ENCODE measurements at places on chromosomes 7 and 10. TPM values are rescaled to one million over a fixed set of nuclear protein-coding genes. Genes with fewer than 3 reads are reported as not detected.

The PRXL2A gene
- polyA plus RNA-seq: not detected

The RASSF4 gene
- 2.3 TPM for polyA plus RNA-seq

DNA sequence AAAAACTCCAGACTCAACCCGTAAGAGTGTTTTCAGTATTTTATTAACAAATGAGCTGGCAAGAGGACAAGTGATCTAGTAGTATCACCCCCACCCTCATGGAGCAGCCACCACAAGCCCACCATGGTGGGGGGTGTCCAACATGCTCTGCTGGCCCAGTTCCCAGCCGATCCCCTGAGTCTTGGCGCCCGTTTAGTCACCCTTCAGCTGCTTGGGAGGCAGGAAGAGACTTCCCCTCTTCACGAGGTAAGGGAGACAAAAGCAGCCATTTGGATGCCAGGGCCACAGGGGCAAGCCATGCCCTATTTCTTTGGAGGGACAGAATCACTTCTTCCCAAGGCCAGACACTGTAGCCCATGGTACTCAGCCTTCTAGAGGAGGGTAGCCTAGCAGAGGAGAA lies 54.1 kb downstream of the NOD1 start:
- no peaks in the 10 kb centered on the region for H3K27me3 ChIP-seq
- no peak overlapping the region for H3K27ac ChIP-seq
- 0 out of 2 replicates have a peak, but pooled peaks cover 7% of the 10 kb centered on the region for H3K36me3 ChIP-seq
- no peak for DNase-seq
- no peak overlapping the region for H3K4me3 ChIP-seq
- H3K4me1 ChIP-seq: no peaks in the 10 kb centered on the region

DNA sequence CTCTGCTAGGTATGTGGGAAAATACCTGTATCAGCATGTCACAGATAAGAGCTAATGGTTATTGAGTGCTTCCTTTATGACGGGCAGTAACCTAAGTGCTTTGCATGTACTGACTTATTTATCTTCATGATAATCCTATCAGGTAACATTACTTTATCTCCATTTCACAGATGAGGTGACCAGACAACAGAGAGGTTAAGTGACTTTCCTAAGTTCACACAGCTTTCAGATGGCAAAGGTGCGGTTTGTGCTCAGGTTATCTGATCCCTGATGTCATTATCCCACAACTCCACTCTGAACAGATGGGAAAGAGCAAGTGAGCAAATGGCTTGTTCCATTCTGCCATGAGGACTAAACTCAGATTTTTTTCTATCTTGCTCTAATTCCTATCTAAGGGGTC lies 217.0 kb upstream of the PODXL start:
- H3K27ac ChIP-seq: no peak overlapping the region
- H3K27me3 ChIP-seq: no peaks in the 10 kb centered on the region
- no peaks in the 10 kb centered on the region for H3K36me3 ChIP-seq
- H3K4me1 ChIP-seq: 0 out of 2 replicates have a peak, but pooled peaks cover 4% of the 10 kb centered on the region
- DNase-seq: no peak

DNA sequence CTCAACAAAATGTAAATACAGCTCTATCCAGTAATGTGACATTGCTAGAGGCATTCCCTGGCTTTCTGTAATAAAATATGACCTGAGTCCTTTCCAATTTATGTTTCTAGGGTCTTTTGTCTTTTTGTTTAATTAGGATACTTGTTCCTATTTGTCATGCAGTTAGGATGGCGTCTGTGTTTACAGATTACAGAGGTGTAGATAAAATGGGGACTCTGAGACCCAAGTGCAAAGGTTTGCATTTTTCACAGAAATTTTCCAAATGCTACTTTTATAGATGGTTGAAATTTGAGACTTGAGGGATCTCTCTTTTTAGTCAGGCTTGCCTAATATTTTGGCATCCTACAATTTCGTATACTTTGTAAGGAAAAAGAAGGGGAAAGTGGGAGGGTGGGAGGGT lies 332.4 kb downstream of the PTEN start:
- H3K4me3 ChIP-seq: no peak overlapping the region
- no peaks in the 10 kb centered on the region for H3K36me3 ChIP-seq
- H3K27me3 ChIP-seq: no peaks in the 10 kb centered on the region
- no peak for DNase-seq
- H3K4me1 ChIP-seq: peaks cover 12% of the 10 kb centered on the region
- no peak overlapping the region for H3K27ac ChIP-seq
